ENCODE measurements at places on chromosomes 12 and 14.

- no peak for DNase-seq
Measured at GRCh38 chr12:91889910-91890309, 255.7 kb downstream of the BTG1 start.

GRCh38 chr12:109738878-109739665 is 25.4 kb downstream of the FAM222A start:
- no peak for DNase-seq

- DNase-seq, result no peak
Measured at GRCh38 chr14:69547701-69548348, 26.8 kb downstream of the CCDC177 start.

- no peak for DNase-seq
Measured at GRCh38 chr12:2642896-2643425, 151.8 kb upstream of the FKBP4 start.

- no peak for DNase-seq
Measured at GRCh38 chr12:120539303-120539702, 5.1 kb downstream of the RNF10 start.

GRCh38 chr14:22200977-22201605 is 387.9 kb downstream of the DAD1 start:
- peak; percentile 69 for DNase-seq

GRCh38 chr12:1920971-1921370 is 2.5 kb upstream of the CACNA2D4 start:
- peak; percentile 89 for DNase-seq

DNA sequence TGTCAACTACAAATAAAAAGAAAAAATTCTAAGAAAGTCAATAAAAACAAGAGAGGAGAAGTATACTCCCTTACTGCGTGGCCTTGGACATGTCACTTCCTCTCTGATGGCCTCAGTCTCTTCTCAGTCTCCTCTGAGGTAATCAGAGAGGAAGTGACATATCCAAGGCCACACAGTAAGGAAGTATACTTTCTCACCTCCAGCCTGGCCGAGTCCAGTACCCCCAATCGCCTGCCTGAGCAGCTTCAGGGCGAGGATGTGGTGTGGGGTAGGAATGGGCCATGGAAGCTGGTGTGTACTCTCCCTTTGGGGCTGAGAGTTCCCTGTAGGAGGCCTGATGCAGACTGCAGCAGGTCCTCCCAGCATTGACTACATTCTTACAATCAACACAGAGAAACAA is 15.8 kb downstream of the VDR start:
- peak; percentile 79 for DNase-seq

- no peak for DNase-seq
Measured at GRCh38 chr12:131012279-131013069, 58.8 kb downstream of the ADGRD1 start.

DNA sequence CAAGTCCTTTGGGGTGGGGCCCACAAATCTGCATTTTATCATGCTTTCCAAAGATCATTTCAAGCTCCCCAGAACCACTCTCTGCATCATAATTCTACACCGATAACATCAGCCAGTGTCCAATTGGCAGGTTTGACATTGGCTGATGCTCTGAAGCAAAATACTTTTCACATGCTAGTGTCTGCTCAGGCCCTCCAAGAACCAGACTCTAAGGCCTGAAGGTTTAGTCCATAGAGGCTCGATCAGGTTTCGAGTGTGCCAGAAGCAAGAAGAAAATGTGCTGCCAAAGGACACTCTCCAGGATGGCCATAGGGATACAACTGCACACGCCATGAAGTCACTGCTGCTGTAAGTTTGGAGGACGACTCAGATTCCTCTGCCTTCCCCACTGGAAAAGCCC is 280.3 kb downstream of the KSR2 start:
- DNase-seq, result no peak

DNA sequence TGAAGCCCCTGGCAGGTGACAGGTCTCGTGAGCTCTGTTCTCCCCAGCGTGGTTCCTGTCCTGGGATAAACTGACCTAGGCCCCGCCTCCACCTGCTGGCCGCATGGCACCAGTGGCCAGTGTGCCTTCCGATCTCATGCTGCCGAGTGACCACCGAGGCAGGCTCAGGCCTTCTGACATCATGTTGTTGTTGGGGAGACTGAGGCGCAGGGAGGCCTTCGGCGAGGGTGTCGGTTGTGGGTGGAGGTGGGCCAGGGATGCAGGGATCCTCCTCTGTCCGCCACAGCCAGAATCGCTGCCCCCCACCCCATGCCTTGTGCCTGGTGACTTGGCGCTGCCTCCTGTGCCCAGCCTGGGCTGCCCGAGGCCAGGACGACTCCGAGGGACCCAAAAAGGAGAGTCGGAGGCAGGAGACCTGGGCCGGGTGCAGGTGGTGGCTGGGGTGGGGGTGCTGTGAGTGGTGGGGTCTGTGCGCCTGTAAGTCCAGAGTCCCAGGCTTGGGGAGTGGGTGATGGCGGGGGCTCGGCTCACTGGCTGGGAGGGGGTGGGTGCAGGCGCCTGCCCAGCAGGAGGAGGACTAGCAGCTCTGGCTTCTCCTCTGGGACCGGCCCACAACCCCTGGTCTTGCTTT is 24.3 kb downstream of the ASPG start:
- no peak for DNase-seq

DNA sequence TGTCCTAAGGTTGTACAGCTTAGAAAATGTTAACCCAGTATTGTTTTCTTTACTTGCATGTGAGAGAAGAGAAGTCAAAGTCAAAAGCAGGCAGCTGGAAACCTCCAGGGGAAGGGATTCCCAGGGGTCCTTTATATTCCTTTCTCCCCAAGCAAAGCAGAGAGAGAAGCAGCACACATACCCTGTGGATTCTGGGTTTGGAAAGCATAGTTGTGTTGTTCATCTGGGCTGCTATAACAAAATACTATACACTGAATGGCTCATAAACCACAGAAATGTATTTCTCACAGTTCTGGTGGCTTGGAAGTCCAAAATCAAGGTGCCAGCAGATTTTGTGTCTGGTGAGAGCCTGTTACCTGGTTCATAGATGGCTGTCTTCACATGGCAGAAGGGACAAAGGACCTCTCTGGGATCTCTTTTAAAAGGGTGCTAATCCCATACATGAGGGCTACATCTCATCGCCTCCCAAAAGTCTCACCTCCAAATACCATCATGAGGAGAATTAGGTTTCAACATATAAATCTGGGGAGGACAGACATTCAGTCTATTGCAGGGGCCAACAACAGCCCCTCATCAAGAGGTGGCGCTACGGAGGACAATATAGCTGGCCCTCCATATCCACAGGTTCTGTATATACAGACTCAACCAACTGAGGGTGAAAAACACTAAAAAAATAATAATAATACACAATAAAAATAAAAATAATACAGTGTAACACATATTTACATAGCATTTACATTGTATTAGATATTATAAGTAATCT is 19.3 kb upstream of the PCNX1 start:
- DNase-seq, result peak; percentile 54

DNA sequence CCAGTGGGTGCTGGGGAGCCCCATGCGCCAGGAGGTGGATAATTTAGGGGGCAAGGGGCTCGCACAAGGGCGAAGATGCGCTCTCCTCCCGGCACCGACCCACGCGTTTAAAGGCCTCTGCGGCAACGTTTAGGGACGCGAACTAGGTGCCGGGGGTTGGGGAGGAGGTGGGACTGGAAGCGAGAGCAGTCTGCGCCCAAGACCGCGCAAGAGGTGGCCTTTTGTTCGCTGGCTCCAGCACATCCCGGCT is 1.3 kb downstream of the SLC38A1 start:
- DNase-seq, result no peak

GRCh38 chr12:19209661-19210060 is 80.1 kb downstream of the PLEKHA5 start:
- no peak for DNase-seq

DNA sequence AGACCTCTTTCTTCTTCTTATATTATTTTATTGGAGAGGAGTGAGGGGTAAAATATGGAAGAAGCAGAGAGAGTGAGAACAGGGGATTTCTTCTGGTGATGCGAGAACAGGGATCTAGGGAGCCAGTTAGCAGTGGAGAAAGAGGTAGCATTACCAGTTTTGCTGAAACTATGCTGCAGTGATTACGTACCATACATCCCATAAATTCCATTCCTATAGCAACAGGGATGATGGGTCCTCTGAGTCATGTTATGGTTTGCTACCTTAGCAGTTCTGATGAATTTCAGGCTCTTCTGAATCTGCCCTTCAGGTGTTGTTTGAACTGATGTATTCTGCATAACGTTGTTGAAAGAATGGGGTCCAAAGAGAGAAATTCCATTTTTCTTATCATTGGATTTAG is 625.4 kb upstream of the LRFN5 start:
- no peak for DNase-seq

DNA sequence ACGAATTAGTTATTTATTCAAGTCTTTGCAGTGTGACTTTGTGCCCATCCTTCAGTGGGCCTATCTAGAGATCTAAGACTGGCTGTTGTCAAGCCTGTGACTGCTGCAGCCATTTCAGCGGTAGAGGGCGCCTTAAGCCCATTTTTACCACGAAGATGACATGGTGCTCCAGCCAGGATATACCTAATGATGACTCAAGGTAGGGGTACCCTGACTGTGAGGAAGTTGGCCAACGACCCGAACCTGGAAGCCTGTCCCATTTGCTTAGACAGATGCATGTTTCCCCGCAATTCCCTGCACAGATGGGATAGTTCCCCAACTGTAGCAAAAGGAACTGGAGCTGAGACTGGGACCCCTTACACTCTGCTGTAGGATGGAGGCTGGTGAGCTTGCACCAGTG is 41.3 kb downstream of the RAB3IP start:
- peak; percentile 18 for DNase-seq

DNA sequence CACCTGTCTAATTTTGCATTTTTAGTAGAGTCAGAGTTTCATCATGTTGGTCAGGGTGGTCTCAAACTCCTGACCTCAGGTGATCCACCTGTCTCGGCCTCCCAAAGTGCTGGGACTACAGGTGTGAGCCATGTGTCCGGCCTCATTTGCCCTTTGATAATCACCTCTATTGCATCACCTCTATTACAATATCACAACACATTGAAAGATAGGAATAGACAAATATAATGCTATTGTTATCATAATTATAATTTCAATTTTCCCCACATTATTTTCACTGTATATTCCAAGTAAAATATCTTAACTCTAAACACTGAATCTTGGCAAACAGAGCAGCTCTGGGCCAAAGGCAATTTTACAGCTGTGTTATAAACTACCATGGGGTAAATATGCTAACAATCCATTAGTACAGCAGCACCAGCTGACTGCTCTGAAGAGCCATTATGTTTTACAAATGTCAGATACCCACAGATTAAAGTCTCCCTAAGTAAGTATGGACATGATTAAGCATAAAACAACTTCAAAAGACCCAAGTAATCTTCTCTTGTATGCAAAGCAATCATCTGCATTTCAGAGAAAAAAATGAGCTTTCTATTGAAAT is 173.2 kb downstream of the MED13L start:
- no peak for DNase-seq

DNA sequence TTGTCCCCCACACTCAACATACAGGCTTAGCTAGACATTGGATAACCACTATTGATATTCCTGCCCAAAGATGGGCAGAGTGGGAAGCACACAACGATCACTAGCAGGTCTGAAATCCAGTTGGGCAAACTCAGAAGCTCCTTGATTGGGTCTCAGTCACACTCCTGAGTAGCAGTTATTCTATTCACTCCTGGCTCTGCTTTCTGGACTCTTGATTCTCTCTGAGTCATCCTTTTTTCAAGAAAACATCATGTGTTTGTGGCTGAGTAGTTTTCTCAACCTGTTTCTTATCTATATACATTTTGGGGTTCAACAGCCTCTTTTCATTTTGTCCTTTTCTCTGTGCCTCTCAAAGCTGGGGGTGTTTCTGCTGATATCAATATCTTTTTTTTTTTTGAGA is 46.0 kb upstream of the MANSC4 start:
- no peak for DNase-seq

GRCh38 chr12:124700810-124701592 is 133.6 kb upstream of the NCOR2 start:
- DNase-seq, result no peak

- no peak for DNase-seq
Measured at GRCh38 chr14:95463171-95463901, 53.1 kb downstream of the SYNE3 start.

GRCh38 chr12:53803703-53804102 is 51.9 kb upstream of the CISTR start:
- peak; percentile 20 for DNase-seq

- no peak for DNase-seq
Measured at GRCh38 chr14:64038841-64039542, 186.2 kb downstream of the SYNE2 start.

GRCh38 chr12:92550661-92551060 is 152.1 kb upstream of the PLEKHG7 start:
- no peak for DNase-seq

DNA sequence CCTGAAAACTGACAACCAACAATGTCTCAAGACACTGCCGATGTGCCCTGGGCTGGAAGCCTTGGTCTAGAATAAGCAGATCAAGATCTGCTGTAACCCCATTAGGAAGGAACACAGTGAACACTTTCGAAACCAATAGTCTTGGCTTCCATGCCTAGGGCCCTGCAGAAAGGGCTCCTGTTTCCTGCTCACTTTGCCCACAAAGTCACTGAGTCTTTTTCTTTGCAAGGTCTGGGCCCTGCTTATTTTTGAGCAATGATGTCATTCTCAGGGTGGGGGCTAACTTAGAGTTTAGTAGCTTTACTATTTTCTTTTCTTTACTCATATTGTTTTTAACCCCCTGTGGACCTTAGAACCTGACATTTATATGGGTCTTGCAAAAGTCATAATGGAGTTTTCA is 704.2 kb upstream of the TMEM132C start:
- peak; percentile 34 for DNase-seq

GRCh38 chr12:10226086-10226485 is 13.4 kb downstream of the GABARAPL1 start:
- DNase-seq, result no peak

DNA sequence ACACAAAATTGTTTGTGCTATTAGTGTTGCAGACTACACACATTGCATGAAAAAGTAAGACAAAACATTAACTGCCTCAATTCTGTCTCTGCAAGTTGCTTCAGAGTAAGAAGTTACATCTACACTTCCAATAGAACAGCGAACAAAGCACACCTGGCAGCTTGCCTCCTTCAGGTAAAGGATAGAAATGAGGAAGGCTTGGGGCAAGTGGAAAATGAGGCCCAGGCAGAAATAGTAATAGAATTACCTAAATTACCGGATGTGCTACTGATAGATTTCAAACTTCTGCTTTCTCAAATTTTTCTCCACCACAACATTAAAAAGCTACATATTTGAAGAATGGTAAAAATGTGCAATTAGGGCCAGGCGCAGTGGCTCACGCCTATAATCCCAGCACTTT is 37.7 kb downstream of the CCDC175 start:
- DNase-seq, result no peak

GRCh38 chr14:77378701-77379100 is 1.5 kb downstream of the SAMD15 start:
- peak; percentile 36 for DNase-seq

DNA sequence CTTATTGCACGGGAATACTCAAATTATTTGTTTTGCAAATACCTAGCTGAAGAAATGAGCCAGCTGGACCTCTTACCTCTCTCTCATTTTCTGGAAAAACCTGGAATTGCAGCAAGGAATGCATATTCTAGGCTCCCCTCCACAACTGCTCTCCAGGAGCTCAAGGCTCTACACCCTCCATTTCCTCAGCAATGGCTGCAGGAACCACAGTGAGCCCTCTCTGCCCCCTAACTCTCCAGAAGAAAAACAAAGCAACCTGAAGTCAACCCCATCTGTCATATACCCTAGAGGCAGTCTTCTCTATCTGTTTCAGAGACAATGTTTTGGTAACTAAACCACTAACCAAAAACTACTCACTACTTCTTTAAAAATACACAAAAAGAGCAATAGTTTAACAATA is 221.6 kb downstream of the SLC25A21 start:
- DNase-seq, result no peak
